ENCODE measurements at places on chromosomes 6 and 20.

GRCh38 chr6:4879741-4880275 is 103.6 kb downstream of the CDYL start:
- no peak for DNase-seq

GRCh38 chr20:54340206-54340605 is 132.3 kb downstream of the PFDN4 start:
- DNase-seq = no peak

DNA sequence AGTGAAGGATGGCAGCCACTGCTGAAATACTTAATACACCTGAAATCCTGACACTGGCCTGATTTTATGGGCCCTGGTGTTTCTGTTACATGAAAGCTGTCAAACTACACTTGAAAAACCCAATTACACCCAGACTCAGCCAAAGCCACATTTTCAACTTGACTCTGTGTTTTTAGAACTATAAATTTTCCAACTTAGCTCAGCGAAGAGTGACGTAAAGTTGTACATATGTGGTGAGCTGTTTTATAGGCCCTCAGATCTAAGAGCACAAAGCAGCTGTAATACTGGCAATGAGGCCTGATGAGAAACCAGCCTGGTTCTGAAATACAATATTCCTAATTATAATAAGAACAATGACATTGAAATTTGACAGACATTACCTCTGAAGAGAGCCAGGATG is 18.6 kb downstream of the SCML4 start:
- DNase-seq = no peak

DNA sequence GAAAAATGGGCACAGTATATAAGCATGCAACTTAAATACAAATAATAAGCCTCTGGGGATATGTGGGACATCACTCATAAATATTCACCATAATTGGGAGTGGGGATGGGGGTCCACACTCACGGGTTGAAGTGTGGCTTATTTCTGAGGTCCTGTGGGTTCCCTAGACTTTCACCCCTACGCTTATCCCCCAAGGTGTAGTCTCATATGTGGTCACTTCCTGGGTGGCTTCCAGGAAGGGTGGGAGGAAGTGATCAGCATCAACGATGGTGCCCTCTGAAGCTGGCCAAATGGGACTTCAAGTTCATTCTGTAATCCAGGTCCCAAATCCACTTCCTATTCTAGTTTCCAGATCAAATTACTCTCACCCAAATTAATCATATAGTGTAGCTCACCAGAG is 59.5 kb downstream of the GNAS start:
- no peak for DNase-seq

- no peak for DNase-seq
Observed at GRCh38 chr6:41633056-41633634, 5.1 kb upstream of the MDFI start.

DNA sequence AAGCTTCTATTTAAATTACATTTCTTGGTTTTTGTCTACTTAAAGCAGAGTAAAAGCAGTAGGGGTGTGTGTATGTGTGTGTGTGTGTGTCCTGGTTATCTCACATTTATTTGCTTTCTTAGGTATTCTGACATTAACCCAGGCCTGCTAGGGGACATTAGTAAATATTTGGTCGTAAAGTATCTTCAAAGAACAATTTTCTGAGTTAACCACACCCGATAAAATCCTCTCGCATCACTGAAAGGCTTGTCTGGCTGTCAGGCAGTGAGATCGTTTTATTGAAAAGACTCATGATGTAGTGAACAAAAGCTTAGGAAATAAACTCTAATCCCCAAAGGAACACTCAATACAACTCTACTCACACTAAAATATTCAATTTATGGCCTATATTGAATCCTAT is 77.9 kb downstream of the ZNF217 start:
- no peak for DNase-seq

GRCh38 chr6:10078581-10078980 is 336.3 kb downstream of the TFAP2A start:
- DNase-seq = no peak

- no peak for DNase-seq
Observed at GRCh38 chr6:103344554-103345163, 1515.1 kb downstream of the HACE1 start.

DNA sequence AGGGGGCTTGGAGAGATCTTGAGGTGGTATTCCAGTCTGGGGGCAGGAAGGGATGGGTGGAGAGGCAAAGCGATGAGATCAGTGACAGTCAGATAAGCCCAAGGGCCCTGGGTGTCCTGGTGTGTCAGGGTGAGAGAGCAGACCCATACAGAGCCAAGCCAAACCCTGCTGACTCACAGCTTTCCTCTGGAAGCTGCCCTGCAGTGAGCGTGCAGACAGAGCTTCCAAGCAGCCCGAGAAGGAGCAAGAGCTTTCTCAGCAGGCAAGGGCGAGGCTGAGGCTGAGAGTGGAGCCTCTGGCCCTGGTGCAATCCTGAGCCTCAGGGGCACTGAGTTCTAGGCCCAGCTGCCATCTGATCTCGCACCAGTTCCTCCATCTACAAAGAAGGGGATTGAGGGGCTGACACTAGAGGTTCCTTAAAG is 91.1 kb upstream of the HIVEP1 start:
- DNase-seq = no peak

GRCh38 chr20:58711266-58712051 is 18.9 kb downstream of the NPEPL1 start:
- no peak for DNase-seq

GRCh38 chr6:5855787-5856470 is 150.8 kb downstream of the NRN1 start:
- DNase-seq = no peak

DNA sequence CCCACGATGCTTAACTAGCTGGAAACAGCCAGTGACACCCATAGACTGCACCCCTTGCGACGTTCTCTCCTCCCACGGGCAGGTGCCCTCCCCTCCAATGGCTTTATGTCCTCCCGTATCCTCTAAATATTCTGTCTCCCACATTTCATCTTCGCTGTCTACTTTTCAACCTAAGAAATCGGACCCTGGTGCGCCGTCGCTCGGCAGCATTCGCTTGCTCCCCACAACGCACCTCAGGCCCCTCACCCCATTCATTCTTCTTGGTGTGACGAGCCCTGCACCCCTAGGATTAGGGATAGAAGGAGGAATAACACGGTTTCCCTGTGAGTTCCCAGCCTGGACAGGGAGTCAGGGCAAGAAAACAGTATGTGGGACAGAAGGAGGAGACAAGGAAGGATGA is 74.3 kb upstream of the FOXQ1 start:
- DNase-seq = no peak

- DNase-seq = no peak
Observed at GRCh38 chr6:32097364-32097763, 11.8 kb downstream of the TNXB start.

- DNase-seq = no peak
Observed at GRCh38 chr6:11538052-11538818, 686 bp downstream of the TMEM170B start.

- no peak for DNase-seq
Observed at GRCh38 chr6:6471276-6471675, 117.2 kb upstream of the LY86 start.

DNA sequence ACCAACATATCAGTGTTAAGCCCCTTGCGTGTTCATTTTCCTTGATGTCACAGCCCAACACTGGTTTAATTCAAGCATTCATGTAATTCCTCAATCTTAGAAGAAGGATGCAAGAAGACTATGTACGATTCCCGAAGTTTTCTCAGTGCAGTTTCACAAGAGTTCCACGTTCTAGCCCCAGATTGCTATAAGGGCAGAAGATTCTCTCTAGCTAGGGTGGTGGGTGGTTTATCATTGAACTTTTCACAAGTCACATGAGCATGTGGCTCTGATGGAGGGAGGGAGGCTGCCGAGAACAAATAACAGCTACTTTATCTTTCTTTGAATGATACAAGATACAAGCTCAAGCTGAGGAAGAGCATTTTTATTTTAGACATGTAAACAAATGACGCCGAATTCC is 71.9 kb upstream of the NHSL1 start:
- no peak for DNase-seq

DNA sequence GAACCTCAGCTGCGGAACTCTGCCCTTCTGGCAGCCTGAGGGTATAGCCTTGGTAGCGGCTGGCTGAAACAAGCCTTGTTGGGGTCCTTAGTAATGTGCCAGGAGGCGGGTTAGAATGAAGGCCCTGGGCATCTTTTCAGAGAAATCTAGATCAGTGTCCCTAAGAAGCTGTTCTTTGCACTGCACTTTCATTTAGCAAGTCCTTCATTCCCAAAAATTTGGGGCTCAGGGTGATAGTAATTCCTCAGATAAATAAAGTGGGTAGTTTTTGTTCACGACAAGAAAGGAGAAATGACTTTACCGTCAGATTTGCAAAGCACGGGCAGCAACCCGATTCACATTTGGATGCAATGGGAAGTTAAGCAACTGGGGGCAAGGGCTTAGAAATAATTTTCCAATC is 3.2 kb downstream of the INSM1 start:
- no peak for DNase-seq

DNA sequence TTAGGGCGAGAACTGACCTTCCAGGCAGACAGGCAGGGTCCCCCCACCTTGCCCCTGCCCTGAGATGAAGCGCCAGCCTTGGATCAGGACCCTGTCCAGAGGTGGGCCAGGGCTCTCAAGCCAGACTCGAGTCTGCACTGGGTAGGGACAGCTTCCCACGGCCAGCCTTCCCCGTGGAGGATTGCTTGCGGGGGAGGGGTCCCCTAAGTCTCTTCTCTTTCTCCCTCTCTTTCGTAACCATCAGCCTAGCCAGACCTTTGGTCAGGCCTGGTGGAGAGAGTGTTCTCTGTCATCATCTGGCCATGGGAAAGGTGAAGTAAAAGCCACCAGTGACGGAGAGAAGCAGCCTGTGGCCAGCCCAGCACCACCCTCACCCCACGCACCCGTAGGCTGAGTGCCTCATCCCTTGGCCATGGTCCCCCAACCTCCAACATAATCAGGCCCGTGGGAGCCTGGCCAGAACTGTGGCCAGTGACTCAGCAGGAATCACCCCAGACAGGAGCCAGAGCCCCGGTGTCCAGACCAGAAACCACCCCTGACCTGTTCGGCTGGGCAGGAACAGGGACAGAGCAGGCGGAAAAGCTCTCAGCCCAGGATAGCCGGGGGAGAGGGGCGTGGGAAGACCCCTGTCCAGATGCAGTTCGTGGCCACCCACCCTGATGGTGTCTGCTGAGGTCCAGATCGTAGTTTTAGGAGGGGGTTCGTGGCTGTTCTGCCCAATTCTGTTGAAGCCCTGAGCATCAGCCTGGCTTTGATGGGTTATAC is 47.1 kb downstream of the SNAI1 start:
- DNase-seq = no peak

DNA sequence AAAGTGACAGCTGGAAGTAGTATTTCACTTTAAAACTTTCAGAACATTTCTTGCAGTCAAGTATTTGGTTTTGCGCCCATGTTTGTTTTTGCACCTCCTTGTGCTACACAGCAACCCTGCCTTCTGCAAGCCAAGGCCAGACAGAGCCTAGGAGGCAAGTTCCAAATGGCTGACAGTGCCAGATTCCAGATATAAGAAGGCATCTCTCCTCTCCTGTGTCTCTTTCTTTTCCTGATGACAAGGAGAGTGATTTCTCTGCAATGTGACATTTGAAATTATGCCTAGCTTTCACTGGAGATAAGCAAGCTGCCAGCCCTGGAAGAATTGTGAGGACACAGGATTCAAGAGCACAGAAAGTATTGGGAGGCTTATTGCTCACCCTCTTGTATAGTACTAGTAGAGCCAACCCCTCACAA is 149.1 kb upstream of the TENT5A start:
- no peak for DNase-seq

DNA sequence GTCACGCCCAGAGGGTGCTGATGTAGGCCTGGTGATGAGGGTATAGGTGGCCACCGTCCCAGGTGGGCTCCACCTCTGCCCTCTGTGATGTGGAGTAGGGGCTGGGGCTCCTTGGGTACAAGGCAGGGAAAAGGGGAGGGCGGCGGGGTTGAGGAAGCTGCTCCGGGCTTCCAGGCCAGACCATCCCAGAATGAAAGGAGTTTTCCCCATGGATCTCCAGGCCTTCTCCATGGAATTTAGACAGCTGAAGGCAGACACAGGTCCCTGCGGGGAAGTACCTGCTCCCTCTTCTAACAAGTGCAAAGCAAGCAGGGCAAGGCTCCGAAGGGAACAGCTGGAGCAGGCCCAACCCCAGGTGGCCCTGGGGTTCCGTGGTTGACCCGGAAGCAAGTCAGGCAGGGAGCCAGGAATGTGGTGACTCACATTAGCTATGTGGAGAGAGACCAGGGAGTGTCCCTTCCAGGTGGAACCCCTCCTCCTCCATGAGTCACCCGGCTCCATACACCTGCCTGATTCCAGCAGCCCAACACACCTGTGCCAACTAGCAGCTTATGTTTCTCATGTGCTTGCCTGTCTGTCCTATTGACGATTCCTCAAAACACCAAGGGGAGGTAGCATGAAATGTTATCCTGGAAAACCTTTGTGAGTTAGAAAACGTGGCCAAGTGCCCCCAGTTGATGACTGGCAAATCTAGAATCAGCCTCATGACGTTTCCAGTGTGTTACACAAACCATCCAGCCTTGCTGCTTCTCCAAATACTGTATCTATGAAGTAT is 59.7 kb upstream of the SNX9 start:
- no peak for DNase-seq

DNA sequence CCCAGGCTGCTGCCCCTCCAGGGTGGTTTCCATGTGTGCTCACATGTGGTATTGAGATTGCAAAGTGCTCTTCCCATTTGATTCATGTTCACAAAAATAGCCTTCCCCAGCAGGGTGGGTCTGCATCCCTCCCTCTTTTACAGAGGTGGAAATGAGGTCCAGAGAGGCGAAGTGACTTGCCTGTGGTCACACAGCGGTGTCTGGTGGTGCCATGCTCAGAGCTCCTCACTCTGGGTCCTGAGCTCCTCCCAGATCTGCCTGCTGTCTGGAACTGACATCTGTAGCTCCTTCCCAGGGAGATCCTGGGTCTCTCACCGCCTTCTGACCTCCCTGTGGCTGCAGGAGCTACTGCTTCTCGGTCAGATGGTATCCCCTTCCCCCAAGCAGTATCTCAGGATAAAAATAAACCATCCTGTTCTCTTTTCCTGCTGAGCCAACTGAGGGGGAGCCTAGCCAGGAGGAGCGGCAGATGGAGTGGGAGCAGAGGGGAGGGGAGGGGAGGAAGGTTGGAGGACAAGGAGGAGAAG is 11.9 kb downstream of the CD40 start:
- no peak for DNase-seq

DNA sequence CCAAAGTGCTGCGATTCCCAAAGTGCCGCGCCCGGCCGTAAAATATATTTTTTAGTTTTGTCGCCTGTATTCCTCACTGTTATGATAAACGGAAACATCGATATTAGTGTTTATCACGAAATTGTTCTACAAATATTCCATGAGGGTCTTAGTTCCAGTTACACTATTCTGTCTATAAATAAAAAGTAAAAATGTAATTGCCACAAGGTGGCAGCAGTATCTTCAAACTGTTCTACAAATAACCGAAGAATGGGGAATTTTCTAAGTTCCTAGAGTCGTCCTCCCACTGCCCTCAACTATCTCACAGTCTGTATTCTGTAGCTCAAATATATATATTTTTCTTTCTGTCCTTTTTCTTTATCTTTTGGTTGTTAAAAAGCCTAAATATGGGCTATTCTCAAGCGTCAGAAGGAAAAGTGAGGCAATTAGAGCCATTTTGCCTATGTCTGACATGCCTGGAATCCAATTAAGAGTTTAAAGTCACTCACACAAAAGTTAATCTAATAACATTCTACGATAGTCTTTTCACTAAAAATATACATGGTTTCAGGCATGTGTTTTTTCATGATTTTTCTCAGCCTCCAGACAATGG is 14.2 kb upstream of the FAM162B start:
- DNase-seq = no peak
